Cardiac muscle cell (in vitro differentiated cells and primary cell): ENCODE measurements at places on chromosomes 11 and 22.

DNA sequence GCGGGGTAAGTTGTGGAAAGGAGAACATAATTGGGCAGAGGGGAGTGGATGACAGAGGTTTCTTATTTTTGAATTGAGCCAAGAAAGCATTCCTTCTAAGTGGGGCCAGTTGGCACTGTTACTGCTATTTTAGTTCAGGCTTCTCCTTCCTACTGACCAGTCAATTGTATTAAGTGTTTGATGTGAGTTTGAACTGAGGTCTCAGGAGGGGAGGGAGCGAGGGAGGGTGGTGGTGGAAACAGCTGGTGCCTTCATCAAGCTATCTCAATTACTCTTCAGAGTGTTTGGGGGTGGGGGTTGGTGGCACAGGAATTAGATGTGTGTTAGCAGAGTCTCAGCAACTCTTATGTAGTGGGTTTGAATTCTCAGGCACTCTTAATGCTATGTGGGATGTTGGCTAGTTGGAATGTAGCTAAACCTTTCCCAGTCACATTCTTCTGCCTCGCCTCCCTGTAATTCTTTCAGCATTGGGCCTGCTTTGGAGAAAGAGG lies 14.5 kb downstream of the CTNND1 start:
- DNase-seq, result peak; percentile 72

DNA sequence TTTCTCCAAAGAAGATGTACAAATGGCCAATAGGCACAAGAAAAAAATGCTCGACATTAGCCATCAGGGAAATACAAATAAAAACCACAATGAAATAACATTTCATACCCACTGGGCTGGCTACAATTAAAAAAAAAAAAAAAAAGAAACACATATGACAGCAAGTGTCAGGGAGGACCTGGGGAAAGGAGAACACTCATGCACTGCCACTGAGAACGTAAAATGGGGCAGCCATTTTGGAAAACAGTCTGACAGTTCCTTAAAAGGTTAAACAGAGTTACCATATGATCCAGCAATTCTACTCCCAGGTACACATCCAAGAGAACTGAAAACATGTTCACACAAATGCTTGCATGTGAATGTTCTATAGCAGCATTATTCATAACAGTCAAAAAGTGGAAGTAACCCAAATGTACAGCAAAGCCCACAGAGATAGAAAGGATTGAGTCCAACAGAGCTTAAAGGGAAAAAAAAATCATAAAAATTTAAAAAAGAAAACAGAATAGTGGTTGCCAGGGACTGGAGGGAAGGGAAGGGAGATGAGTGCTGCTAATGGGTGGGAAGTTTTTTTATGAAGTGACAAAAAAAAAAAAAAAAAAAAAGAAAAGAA lies 48.4 kb upstream of the CYP2D6 start:
- DNase-seq, result no peak

DNA sequence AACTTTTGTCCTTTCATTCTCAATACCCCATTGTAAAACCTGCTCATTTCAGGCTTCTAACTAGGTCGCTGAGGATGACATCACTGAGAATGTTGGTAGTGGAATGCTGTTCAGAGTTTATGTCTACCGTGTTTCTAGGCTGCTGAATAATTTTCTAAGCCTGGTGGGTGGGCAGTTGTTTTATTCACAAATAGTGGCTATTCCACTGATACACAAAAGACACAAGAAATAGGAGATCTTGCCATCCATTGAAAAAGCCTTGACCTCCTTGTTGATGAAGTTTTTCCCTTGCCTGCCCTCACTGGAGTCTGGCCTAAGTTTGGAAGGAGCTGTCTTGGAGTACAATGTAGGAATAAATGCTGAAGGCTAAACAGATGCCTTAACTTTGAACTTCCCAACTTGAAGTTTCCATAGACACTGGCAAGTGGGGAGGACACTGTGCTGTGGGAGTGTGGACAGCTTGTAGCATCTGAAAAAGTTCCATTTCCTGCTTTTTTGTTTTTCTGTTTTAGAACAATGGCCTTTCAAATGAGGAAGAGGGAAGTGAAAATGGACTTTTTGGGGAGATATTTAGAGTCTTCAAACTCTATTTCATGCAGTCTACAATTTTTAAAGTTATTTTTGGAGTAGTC lies 59.2 kb downstream of the TRIM44 start:
- no peak for DNase-seq

- DNase-seq, result no peak
Observed at GRCh38 chr22:49968831-49969661, 8.5 kb downstream of the PIM3 start.

- no peak for DNase-seq
Observed at GRCh38 chr11:34564406-34564805, 50.8 kb upstream of the ELF5 start.

GRCh38 chr22:26563022-26563421 lies 26.9 kb downstream of the TPST2 start:
- DNase-seq, result no peak

DNA sequence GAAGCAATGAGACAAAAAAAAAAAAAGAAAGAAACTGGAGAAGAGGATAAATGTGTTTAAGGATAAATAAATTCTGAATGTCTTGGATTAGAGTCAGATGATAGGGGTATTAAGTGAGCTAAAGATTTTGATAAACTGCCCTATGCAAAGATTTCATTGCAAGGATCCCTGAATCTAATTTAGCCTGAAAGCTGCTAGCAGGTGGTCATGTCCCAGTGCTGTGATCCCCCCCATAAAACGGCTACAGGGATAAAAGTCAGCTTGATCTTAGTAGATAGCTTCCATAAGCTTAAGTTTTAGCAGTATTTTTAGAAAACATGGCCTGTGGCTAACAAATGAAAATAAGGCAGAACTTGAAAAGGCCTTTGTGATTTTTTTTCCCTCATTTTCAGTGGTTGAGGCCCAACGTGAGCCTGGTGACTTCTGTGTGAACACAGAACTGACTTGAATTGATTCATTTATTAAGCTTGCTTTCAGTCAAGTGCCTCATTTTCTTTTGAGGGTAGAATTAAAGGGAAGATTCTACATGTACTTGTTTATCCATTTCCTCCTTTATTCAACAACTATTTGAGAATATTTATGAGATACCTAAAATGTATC lies 44.5 kb downstream of the CD44 start:
- DNase-seq, result no peak

DNA sequence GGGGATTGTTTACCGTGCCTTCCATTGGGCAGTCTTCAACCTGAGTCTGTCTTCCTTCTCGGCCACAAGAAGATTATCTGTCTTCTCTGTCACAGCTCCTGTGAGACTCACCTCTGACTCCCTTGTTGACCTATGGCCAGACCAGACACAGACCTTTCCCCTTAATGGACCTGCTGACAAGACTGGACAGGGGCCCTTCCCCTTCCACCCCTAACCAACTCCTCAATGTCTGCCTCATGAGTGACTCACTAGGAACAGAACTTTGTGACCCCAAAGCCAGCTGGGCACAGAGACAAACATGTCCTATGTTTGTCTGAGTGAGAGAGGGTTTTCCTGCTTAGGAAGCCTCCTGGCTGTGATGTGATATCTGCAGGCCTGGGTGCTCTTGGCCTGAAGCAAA lies 405.0 kb downstream of the BRD1 start:
- no peak for DNase-seq

- DNase-seq, result peak; percentile 68
Observed at GRCh38 chr11:69263736-69264052, 30.3 kb upstream of the MYEOV start.

- no peak for DNase-seq
Observed at GRCh38 chr11:10441091-10441490, 14.0 kb upstream of the AMPD3 start.

GRCh38 chr11:11135820-11136476 lies 217.1 kb downstream of the CSNK2A3 start:
- DNase-seq, result no peak

DNA sequence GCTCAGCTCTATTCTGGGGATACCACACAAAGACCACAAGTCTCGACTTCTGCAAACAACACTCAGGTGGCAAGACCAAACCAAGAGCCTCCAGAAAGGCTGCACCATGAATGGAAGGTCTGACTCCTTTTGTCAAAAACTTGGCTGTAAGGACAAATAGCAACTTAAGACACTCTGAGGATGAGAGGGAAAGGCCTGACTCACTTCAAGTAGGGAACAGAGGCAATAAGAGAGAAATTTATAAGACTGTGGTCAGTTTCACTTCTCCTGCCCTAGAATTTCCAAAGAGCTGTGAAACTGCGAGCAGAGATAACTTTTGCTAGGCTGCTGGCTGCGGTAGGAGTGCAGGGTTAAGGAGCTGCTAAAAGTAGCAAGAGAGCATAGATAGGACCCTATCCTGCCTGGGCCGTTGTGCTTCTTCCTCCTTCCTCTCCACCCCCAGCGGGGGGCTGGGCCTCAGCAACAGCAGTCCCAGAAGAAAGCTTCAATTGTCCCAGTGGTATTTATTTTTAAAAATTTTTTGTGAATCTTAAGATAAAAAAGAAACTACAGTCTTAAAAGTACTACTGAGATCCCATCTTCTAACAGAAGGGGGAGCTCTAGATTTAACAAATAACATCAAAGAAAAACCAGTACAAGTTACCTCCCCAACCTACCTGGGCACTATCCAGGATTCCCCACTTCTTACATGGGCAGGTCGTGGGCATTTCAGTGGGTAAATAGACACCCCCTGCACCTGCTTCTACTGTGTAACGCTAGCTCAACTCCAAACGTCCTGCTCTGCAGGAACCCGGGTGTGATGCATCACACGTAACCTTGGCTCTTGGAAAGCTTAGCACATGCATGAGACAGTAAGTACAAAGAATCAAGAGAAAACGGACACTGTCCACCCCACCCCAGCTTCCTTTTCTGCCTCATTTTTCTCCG lies 66.4 kb downstream of the SGSM3 start:
- peak; percentile 78 for DNase-seq

GRCh38 chr22:46668116-46668515 lies 47.9 kb downstream of the GRAMD4 start:
- no peak for DNase-seq

DNA sequence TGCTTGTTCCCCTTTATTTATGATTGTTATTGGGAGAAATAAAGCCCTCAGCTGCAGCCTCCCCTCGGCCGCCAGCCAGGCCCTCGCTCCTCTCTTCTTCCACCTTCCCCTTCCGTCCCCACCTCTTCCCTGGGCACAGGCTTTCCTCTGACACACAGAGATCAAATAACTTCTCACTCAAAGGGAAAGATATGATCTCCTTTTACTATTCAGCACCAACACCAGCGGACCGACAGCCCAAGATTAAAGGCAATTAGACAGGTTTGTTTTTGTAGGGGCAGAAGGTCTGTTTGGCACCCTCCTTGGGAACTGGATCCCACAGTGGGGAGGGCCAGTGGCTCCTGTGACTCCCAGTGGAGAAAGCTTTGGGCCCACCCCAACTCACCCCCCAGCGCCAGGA lies 23.0 kb downstream of the NECTIN1 start:
- DNase-seq, result no peak

DNA sequence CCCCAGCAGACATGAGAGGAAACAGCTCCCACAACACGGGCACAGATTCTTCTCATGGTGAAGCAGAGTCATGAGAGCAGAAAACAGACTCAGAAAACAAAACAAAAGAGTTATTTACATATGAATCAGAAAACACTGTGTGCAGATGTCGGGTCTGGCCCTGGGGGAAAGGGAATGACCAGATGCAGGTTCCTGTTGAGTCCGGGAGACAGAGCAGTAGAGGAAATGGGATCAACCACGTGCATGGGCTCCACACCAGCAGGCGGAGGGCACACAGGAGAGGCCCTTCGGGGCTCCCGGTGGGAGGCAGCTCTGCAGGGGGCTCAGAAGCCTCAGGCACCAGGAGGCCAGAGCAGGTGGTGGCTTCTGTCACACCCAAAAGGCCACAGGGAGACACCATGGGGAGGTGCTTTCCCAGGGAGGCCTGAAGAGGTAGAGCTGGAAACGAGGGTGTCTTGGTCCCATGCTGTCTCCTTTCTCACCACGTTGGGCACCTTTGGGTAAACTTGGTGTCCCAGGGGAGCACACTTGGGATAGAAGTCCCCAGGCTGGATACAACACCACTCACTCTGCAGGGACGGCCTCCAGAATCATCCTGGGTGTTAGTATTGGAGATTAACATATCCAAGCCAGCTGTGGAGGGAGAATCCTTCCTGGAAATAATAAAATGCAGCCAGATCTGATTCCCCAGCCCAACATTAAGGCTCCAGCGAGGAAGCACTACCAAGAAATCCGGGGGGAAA lies 764.7 kb downstream of the BRD1 start:
- no peak for DNase-seq

DNA sequence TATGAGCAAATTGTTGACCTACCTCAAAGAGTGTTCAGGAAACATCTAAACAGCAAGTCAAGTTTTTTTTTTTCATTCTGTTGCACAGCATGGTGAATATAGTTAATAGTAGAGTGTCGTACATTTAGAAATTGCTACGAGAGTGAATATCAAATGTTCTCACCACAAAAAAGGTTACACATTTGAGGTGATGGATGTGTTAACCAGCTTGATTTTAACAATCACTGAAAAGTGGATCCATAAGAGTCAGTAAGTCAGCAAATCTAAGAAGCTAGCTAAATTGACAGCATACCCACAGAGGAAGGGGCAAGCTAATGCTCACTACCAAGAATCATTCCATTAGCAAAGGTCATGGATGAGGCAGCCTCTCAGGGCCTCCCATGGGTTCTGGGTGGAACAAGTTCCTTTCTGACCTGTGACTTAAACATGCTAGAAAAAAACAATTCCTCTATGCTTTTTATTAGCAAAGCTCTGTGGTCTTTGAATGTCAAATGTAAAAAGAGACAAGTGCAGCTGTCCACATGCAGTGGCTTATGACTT lies 235.4 kb upstream of the CCDC179 start:
- DNase-seq, result no peak

GRCh38 chr22:23495614-23496444 lies 84.3 kb downstream of the IGLL1 start:
- DNase-seq, result no peak

GRCh38 chr22:42623301-42623751 lies 8.6 kb upstream of the POLDIP3 start:
- no peak for DNase-seq

DNA sequence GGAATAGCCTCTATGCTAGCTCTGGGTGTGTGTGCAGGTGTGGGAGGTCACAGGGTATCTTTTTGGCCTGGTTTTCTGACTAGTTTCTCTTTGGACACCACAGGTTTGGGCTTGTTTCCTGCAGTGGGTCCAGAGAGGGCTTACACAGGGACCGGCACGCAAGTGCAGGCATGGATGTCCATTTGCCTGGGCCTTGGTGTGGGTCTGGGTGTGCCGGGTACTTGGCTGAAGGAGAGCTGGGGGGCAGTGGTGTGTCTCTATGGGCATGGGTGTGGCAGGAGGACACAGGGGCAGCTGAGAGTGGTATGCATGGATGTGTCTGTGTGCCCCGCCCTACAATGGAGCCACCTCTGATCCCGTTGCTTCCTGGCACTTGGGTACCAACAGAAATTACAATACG lies 7.5 kb upstream of the KCNJ11 start:
- DNase-seq, result no peak

- no peak for DNase-seq
Observed at GRCh38 chr11:92141159-92141558, 83.5 kb upstream of the FAT3 start.
